ENCODE measurements at places on chromosomes 6 and 20.

DNA sequence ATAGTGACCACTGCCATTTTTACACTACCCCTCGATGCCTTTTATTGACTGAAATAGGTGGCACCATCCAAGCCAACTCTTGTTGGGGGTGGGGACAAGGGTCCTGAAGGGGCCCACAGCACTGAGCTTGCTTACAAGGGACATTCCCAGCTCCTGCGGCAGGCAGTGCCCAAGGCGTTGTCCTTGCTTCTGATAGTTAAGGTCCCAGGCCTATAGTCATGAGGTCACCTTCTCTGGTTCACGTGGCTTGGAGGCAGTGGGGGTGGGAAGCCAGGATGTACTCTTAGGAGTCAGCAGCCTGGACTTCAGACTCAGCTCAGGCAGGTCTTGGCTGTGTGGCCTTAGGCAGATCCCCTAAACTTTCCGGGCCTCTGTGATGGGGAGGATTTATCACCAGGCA, 48.6 kb downstream of the TOX2 start:
- no peak for DNase-seq

DNA sequence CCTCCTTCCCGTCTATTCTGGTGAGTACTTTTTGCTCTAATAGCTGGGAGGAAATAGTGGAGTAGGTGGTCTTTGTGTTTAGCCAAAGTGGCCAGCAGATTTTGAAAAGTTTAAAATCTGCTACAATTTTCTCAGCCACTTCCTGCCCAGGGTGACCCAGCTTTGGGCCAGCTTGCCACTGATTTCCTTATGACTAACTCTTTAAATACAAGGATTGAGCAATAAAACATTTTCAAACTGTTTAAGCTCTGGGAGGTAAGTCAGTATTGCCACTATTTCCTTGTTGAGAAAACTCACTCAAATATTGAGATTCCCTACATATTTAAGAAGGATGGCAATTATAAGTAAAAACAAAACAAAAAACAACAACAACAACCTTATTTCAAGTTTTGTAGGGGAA, 54.5 kb downstream of the TRMT11 start:
- DNase-seq = no peak

GRCh38 chr6:55818482-55818881, 56.9 kb downstream of the BMP5 start:
- no peak for DNase-seq

GRCh38 chr20:3532089-3532615, 61.3 kb downstream of the ATRN start:
- DNase-seq = no peak

GRCh38 chr6:39980839-39981580, 46.7 kb upstream of the MOCS1 start:
- peak; percentile 30 for DNase-seq

GRCh38 chr6:41548841-41549642, 2.9 kb downstream of the FOXP4 start:
- DNase-seq = no peak

- no peak for DNase-seq
Observed at GRCh38 chr6:42281570-42281969, 63.9 kb upstream of the MRPS10 start.

GRCh38 chr6:132234356-132234755, 166.9 kb downstream of the MOXD1 start:
- DNase-seq = no peak

GRCh38 chr6:117506907-117507306, 24.4 kb downstream of the DCBLD1 start:
- DNase-seq = no peak

GRCh38 chr20:34449674-34450592, 66.3 kb upstream of the DYNLRB1 start:
- no peak for DNase-seq

- no peak for DNase-seq
Observed at GRCh38 chr20:21832442-21833385, 127.2 kb downstream of the PAX1 start.

- no peak for DNase-seq
Observed at GRCh38 chr6:45522486-45522885, 144.8 kb upstream of the SUPT3H start.

DNA sequence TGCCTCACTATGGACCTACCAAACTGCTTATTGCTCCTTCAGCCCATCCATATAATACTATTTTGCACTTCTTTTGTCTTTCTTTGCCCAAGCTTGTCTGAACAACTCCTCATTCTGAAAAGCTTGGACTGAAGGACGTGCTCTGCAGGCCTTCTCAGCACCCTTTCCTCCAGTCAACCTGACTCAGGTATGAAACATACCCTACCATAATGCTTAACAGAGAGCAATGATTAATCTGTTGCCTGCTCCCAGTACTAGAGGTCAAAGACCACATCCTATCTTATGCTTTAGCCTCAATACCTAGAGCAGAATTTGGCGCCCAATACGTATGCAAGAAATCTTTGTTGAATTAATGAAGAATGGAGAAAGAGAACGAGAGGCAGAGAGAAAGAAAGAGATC, 55.2 kb downstream of the ATXN1 start:
- DNase-seq = no peak

- DNase-seq = peak; percentile 88
Observed at GRCh38 chr6:35736253-35736894, 458 bp upstream of the ARMC12 start.

- DNase-seq = no peak
Observed at GRCh38 chr6:157832250-157832967, 9.4 kb downstream of the SNX9 start.

DNA sequence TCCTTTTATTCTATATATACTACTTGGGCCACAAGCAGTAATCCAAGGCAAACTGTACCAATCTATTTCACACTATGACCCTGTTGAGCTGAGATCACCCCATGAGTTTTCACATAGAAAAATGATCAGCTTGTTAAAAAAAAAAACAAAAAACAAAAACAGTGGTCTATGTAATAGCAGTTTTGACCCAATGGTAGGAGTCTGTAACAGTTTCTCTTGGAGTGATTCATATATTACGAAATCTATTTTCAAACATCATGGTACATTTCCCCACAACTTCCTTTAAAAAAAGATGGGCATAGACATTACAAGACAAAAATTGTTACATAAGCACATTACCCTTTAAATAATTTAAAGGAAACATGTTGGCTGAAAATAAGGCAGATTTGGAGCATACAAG, 78.1 kb downstream of the PRSS35 start:
- no peak for DNase-seq

- no peak for DNase-seq
Observed at GRCh38 chr20:31720486-31721407, 1.9 kb downstream of the BCL2L1 start.

GRCh38 chr20:64130876-64131275, 23.5 kb upstream of the NPBWR2 start:
- no peak for DNase-seq

GRCh38 chr6:16146527-16146955, 17.7 kb downstream of the MYLIP start:
- DNase-seq = no peak

DNA sequence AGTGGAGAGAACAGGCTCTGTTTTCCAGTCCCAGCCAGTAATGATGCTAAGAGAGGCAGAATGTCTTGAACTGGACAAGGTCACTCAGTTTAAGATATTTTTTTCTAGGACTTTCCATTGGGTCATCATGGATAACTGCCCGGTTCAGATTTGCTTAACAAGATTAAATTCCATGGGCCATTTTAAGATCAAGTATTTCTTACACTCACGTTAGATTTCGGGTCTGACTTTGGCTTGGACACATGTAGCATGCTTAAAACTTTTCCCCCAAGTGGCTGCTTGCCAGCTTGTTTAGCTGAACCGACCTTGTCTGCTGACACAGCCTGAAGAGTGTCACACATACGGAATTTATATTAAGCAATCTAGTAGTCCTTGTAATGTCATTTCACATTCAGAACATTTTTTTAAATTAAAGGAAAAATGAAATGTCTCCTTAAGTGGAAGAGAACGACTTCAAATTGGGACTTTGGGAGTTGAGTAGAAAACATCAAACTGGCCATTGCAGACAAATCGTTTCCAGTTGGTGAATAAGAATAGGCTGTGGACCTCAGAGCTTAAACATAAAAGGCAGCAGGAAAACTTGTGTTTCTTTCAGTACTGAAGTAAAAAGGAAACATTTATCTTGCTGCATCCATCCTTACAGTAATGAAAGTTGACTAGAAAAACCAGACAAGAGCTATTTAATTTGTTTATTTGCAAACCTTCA, 29.0 kb downstream of the ARMC2 start:
- no peak for DNase-seq

- no peak for DNase-seq
Observed at GRCh38 chr6:149754548-149754947, 5.0 kb downstream of the PCMT1 start.

GRCh38 chr6:47187893-47188587, 121.7 kb downstream of the TNFRSF21 start:
- no peak for DNase-seq

DNA sequence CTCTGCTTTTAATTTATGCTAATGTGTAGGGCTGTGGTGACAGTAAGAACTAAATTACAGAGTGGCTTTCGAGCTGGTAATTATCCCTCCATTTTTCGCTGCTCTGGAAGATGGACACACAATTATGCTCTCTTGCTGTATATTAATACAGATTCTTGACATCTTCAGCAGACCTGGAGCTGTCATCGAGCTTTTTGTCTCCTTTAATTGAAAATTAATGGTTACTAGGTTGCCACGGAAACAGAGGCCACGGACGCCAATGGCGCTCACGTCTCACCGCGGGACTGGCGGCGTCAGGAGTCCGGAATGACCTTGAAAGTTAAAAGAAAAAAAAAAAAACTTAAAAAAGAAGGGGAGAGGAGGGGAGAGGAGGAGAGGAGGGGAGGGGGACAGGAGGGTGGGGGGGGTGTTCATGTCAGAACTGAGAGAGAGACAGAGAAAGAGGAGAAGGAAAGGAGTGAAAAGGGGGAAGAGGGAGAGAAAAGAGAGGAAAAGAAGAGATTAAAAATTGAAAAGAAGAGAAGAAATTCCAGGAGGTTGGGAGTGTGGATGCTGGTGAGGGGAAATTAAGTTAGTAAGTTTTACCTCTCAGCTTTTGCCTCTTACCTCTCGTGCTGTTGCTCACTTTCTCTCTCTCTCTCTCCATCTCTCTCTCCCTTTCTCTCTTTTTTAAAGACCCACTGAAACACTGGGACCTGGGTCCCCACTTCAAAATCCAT, 22.1 kb upstream of the FOXP4 start:
- DNase-seq = no peak

- DNase-seq = no peak
Observed at GRCh38 chr6:3484192-3484591, 27.3 kb upstream of the SLC22A23 start.

DNA sequence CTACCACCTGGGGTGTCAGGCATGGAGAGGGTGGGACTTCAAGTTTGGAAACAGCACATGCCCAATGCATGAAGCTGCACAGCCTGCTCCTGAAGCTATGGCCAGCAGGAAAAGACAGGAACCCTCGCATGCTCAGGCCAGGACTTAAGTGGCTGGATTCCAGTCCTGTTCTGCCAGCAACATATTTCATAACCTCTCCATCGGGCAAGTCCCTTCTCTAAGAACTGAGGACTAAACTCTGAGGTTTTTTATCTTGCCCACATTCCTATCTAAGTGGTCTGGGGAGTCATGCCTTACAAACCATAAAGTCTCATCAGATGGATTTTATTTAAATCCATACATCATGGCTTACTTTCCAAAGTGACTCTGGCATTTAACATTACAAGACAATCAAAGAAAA, 27.5 kb upstream of the AGPAT4 start:
- DNase-seq = no peak

DNA sequence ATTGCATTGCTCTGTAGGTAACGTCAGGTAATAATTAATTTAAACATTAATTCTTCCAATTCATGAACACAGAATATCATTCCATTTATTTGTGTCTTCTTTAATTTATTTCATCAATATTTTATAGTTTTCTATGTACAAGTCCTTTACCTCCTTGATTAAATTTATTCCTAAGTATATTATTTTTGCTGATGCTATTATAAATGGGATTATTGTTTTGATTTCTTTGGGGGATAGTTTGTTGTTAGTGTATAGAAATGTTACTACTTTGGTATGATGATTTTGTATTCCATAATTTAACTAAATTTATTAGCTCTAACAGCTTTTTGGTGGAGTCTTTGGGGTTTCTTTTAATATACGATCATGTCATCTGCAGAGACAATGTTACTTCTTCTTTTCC, 44.7 kb upstream of the CCND3 start:
- DNase-seq = no peak

DNA sequence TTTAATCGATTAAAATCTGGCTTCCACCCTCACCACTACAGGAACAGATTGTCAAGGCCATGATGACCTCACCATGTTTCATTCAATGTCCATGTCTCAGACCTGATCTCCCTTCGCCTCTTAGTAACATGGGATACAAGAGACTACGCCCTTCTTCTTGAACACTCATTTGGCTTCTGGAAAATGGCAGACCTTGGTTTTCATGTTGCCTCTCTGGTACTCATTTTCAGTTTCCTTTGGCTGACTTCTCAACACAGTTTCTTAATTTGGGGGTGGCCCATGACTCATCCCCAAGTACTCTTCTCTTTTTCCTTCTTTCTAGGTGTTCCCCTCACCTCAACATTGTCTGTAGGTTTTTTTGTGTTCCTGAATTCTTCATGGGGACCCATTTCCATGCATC, 22.7 kb downstream of the TMX4 start:
- DNase-seq = no peak

GRCh38 chr6:140858381-140858971, 1274.2 kb upstream of the GJE1 start:
- no peak for DNase-seq

GRCh38 chr6:147361311-147361981, 147.0 kb upstream of the SAMD5 start:
- DNase-seq = no peak

GRCh38 chr6:37490536-37491170, 9.0 kb downstream of the CCDC167 start:
- no peak for DNase-seq

- no peak for DNase-seq
Observed at GRCh38 chr20:37343212-37343993, 2.5 kb upstream of the SRC start.

DNA sequence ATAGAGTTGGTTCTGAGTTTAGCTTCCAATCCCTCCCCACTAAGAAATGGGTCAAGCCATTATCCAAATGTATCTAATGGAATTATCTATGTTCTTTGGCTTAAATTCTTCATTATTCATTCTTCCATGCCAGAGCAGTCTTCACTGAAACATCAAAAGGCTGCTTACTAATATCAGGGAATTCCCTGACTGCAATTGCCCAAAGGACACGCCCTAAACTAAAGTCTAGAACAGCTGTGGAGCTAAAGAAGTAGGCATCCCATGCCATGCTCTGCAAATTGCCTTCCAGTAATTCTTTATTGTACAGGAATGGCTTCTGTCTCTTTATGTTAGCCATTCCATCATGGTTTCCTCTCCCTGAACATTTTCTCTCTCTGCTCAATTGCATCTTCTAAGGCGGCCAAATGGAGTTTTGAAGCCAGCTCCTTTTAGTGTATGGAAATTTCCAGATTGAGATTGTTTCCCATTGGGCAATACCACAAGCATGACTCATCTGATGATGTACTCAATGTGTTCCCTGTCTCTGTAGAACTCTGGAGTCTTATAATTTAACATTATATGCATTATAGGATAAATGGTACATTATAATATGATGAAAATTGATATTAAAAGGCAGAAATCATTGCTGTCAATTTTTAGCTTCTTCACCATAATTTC, 28.8 kb upstream of the TSHZ2 start:
- no peak for DNase-seq
